ENCODE measurements at places on chromosomes 5 and 9.

GRCh38 chr9:31243386-31243785, 1141.1 kb upstream of the ACO1 start:
- no peak for DNase-seq

GRCh38 chr5:93246090-93246855, 334.7 kb downstream of the NR2F1-AS1 start:
- DNase-seq = no peak

DNA sequence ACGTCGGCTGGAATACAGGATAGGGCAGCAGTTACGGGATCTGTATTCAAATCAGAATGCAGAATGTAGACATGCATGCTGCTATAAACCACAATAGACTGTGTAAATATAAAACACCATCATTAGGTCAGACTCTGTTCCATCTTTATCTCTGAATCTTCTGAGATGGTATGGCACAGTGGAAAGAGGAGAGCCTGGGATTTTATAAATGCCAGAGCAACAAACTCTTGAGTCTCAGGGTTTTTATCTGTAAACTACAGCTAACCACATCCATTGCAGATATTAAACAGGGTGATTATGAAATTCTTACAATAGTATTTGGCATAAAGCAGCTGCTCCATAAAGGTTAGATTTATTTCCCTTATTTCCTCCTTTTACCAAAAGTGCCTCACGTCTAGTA, 108.7 kb downstream of the ZDHHC21 start:
- DNase-seq = no peak

DNA sequence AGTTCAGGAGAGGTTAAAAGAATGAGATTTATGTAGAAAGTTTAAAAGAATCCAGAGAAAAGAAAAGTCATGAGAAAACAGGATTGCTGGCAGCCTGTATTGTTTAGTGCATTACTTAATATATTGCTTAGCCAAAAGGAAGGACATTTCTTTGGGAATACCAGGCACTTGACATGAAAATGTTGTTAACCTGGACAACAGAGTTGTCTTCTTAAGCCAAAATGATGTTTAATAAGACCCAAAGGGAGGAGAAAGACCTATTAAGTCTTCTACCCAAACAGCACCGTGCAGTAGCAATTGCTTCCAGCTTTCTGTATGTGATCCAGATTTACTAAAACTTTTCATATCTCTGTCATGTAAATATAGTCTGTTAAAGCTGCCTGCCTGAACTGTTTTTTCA, 74.0 kb upstream of the PRLR start:
- no peak for DNase-seq

DNA sequence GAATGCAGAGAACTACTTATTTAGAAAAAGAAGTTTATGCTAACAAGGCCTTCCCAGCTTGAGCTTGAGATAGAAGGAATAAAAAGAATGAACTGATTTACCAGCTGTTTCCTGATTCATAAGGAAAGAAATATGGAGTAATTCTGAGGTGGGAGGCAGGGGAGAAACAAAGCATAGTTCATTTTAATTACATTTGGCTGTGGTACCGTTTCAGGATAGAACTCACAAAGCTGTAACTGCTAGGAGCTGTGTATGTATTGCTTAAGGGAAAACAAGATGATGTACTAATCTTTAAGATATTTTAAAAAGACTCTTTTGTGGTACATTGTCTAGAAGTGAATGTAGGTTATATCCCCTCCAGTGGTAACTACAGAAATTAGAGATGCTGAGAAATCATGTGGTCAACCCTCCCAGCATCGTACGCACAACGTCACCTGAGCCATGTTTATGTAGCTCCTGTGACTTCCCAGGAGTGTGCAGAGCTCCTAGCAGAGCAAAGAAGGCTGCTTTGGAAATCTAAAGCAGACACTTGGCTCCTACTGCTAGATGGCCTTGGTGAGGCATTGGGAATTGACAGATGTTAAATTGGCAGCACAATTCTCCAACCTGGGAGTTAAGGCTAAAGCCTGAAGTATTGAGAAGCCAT, 208.3 kb upstream of the VLDLR start:
- DNase-seq = no peak

DNA sequence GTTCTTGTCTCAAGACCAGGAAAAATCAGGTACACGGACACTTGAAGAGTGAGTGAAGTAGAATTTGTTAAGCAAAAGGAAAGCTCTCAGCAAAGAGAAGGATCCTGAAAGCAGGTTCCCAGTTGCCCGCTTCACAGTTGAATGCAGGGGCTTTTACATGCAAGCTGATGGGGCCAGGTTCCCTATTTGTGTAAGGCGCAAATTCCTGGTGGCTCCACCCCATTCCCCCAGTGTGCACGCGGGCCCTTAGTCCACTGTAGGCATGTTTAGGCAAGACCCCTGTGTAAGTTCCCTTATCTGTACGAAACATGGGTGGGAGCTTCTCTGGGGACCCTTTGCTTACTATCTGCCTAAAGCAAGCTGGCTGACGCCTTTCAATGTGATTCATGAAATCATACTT, 2.7 kb upstream of the AGTPBP1 start:
- DNase-seq = no peak

DNA sequence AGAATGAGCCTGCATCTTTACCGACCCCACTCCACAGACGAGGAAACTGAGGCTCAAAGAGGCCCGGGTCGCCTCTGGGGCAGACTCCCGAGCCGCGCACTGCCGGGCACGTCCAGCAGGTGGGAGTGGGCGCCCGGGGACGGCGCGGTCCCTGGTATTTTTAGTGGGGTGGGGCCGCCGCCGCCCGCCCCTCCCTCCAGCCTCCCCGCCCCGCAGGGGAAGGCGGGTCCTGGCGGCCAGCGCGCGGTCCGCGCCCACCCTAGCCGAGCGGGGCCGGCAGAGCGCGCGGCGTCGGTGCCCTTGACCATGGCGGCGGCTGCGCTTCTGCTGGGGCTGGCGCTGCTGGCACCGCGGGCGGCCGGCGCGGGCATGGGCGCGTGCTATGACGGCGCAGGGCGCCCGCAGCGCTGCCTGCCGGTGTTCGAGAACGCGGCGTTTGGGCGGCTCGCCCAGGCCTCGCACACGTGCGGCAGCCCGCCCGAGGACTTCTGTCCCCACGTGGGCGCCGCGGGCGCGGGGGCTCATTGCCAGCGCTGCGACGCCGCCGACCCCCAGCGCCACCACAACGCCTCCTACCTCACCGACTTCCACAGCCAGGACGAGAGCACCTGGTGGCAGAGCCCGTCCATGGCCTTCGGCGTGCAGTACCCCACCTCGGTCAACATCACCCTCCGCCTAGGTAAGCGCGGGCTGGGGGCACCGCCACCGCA, at the start of gene LAMC3:
LAMC3 (plus strand) TSS at position 266 of the 710 bp plus-strand sequence; CDS start at position 307, 41 bp downstream.
- peak; percentile 7 for DNase-seq

DNA sequence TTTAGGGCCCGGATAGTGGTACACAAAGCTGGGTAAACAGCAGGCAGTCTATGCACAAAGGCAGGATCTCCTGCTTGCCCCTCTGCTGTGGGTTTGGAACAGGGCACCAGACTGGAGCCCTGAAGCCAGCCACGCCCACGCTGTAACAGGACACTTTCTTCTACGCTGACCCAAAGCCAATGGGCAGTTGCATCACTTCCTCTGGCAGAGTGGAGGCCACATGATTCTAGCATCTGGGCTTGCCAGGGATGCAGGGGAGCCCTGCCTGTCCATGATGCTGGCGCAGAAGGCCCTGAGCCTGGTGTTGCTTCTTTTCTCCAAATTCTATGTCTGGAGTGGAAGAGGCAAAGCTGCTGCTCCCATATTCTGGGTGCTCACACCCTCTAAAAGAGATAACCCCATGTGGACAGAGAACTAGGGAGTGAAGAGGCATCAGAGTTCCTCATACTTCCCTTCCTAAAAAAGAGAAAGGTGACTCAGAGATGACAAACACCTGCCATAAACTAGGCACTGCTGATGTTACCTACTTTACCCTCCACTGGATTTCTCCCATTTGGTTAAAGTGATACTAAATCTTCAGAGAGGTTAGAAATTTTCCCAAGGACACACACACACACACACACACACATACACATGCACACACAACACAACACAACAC, 260.3 kb upstream of the KLF4 start:
- DNase-seq = no peak

DNA sequence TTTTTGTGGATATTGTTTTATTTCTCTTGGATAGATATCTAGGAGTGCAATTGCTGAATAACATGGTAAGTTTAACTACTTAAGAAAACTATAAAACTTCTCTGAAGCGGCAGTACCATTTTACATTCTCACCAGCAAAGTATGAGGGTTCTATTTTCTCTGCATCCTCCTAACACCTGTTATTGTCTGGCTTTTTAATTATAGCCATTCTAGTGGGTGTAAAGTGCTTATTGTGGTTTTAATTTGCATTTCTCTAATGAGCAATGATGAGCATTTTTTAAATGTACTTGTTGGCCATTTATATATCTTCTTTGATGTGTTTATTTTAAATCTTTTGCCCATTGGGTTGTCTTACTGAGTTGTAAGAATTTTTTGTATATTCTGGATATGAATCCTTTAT, 28.7 kb downstream of the SMIM32 start:
- DNase-seq = no peak

DNA sequence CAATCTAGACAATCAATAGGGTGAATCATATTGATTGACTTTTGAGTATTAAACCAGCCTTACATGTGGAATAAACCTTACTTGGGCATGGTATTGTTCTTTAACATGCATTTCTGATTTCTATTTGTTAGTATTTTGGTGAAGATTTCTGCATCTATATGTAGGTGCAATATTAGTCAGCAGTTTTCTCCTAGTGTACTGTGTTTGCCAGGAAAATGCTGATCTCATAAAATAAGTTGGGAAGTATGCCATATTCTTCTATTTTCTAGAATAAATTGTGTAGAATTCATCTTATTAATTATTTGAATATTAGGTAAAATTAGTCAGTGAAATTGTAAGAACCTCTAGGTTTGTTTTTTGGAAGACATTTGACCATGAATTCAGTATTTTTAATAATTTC, 38.4 kb downstream of the ANXA2R start:
- no peak for DNase-seq

DNA sequence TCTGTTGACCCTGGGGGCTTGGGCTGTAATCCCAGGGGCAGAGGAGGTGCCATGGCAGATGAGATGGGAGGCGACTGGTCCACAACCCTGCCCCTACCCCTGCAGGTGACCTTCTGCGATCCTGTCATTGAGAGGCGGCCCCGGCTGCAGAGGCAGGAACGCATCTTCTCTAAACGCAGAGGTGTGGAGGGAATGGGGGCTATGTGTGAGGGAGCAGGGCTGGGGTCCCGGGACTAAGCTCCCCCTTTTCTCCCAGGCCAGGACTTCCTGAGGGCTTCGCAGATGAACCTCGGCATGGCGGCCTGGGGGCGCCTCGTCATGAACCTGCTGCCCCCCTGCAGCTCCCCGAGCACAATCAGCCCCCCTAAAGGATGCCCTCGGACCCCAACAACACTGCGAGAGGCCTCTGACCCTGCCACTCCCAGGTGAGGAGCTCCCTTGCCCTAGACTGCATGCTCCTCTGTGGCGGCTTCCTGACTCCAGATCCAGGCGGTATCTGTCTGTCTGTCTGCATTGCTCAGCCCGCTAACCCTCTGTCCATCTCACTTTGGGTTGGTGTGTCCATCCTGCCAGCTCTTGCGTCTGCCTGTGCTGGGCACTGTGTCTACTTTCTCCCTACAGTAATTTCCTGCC, 9.9 kb downstream of the ZDHHC12 start:
- DNase-seq = no peak

DNA sequence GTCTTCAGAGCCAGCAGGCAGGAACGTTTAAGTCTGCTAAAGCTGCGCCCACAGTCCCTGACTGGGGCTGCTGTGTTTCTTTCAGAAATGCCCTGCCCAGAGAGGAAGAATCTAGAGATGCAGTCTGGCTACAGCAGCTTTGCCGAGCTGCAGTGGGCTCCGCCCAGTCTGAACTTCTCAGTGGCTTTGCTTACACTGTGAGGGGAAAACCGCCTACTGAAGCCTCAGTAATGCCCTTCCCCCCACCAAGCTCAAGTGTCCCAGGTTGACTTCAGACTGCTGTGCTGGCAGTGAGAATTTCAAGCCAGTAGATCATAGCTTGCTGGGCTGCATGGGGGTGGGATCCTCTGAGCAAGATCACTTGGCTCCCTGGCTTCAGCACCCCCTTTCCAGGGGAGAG, 78.4 kb downstream of the SREK1 start:
- no peak for DNase-seq

- no peak for DNase-seq
Observed at GRCh38 chr9:119938871-119939270, 569.6 kb upstream of the BRINP1 start.

DNA sequence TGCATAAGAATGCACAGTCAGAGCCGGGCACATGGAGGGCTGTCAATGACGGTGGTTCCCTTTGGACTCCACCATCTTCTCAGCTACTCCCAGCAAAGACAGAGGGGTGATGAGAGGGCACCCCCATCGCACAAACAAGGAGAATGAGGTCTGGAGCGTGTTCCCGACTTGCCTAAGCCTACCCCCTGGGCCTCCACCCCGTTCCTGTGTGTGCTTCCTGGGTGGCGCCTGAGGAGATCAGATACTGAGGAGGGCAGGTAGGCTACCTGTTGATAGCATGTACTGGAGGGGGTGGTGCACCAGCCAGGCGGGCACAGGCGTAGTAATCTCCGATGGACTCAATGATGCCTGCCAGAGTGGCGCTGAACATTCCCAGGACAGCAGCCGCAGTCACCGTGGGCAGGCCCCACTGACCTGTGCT, 4.1 kb downstream of the SLC23A1 start:
- no peak for DNase-seq

GRCh38 chr5:143228597-143229293, 174.7 kb downstream of the NR3C1 start:
- peak; percentile 55 for DNase-seq

DNA sequence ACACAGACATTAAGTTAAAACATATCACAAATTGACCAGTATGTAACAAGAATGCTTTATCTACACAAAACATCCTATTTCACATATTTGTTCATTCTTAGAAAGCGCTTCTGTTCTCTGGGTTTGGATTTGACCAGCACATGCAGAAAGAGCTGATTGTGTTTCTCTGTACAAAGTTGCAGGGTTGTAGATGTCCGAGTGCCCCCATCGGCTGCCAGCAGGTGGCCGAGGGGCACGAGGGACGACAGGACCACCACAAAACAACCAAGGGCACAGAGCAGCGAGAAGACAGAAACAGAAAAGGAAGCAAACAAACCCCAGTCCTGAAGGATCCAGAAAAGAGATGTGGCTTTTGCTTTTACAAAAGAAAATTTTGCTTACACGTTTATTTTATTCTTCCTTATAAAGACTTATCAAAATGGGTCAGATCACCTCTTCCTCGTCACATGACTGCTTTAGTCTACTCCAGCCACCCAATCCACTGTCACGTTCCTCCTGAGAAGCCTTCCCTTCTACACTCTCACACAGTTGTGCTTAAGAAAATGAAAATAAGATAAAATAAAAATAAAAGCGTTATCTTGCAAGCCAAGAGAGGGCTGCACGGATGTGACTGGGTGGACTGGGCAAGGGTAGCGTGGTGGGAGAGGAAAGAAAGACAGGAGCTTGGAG, 9.5 kb downstream of the OTP start:
- no peak for DNase-seq

DNA sequence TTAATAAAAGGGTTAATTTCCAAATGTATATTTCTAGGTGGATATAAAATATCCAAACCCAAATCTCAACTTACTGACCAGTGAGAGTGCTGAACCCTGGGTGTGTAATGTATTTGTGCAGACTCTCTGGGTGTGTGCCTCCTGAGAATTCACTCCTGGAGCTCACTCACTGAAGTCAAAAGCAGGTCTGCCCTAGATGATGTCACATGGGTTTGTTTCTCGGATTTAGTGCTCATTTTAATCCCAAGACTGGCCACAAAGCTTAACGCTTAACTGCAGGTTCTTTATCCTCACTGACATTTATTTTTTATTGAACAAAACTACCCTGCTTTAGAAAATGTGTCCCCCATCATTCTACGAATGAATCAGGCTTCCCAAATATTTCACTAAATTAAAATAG, 179.4 kb downstream of the PPP2R2B start:
- no peak for DNase-seq

Data from activated CD4-positive, alpha-beta T cell treated with anti-CD3 and anti-CD28 coated beads, Interleukin-2, amount 50 U/mL, for 48 hours (primary cell).